NCI-H526 (cell line): ENCODE measurements at places on chromosomes 3 and 15.

- DNase-seq, result no peak
Measured at GRCh38 chr3:144341471-144341870, 369.8 kb downstream of the DIPK2A start.

DNA sequence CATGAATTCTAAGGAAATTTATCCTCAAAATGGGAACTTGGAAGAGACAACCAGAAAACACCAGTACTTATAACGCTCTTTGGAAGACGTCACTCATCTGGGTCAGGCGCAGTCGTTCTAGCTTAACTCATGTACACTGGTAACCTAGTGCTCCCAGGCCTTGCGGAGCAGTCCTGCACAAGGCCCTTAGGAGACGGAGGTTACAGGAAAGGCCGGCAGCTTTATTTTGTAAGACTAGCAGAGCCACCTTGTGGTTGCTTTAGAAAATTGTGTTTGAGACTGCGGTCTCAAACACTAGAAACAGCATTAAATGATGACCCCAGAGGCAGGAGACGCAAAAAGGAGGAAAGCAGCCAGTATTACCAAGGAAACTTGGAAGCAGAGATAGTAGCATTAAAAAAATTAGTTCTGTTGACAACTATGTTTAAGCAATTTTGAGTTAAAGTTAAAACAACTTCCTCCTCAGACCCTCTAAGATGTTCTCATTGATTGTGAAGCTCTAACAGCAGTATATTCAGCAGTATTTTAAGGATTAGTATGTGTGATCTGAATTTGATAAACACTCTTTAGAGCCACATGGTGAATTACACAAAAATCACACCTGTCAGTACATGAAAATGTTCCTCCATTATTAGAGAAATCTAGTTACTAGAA lies 141.9 kb upstream of the C2CD4B start:
- peak; percentile 87 for DNase-seq

DNA sequence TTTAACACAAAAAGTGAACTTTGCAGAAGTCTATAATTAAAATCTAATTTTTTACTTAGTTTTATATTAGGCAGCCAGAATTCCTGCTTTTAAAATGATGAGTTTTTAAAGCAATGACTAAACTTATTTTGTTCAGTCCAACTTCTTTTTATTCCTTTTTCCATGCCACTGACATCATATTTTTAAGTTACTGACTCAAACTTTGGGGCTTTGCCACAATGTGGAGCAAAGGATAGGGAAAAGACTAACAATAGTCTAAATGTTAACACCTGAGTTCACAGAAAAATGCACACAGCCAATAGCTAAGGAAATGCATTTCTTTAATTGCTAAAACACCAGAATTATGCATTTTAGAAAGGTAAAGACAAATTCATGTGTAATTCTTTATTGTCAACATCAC lies 647.6 kb upstream of the DPPA4 start:
- DNase-seq, result no peak

GRCh38 chr3:146115619-146116018 lies 45.4 kb downstream of the PLOD2 start:
- DNase-seq, result no peak

GRCh38 chr15:65402961-65403360 lies 19.8 kb downstream of the IGDCC4 start:
- DNase-seq, result no peak

DNA sequence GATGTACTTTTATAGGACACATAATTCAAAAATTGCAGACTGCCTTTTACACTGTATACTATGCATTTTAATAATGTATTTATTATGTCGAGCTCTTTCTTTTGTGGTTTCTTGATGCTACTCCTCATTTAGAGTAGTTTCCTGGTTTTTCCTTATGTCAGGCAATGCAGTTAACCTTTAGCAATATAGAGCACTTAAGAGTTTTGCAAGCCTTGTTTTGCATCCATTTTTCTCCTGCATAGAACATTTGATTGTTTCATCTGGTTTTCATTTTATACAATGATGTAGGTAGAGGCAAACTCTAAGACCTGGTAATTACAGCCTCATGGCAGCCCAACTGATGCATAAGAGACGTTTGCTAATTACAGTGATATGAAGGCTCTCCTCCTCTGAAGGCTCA lies 86.3 kb downstream of the PDZRN3 start:
- no peak for DNase-seq

DNA sequence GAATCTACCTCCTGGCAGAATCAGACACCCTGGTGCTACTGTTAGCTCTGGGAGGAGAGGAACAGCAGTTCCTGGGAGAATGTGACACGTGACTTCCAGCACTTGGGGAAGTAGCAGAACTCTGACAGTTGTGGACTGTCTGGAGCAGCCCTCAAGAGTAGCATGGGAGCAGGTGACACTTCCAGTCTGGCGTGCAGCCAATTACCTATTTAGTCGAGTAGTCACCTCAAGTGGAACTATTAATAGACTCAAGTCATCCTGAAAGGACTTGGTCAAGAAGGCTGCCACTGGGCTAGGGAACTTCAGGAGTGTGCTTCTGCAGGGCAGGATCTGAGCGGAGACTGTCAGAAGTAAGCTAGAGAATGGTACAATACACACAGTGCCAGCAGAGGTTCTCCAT lies 62.3 kb downstream of the MTHFS start:
- no peak for DNase-seq

DNA sequence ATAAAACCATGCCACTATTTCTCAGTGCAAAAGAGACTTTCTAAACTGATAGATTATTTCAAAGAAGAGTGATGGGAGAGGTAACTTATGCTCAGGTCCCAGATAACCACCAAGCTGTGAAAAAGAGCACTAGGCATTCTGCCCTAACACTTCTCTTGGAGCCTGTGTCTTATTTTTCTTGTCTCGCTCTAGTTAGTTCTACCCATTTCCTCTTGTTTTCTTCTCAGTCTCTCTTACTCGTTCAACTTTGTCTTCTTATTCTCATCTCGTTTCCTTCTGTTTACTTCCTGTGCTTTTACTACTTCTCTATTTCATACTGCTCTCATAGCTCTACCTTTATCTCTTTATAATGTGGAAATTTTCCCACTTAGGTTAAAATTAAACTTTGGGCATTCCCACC lies 91.8 kb upstream of the CGNL1 start:
- DNase-seq, result no peak

DNA sequence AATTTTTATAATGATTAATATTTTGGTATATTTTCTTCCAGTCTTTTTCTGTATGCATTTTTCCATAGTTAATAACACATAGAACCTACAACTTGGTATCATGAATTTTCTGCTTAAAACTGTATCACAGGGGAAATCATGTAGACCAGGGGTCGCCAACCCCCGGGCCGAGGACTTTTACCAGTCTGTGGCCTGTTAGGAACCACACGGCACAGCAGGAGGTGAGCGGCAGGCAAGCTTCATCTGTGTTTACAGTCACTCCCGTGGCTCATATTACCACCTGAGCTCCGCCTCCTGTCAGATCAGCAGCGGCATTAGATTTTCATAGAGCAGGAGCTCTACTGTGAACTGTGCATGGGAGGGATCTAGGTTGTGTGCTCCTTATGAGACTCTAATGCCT lies 54.7 kb downstream of the RPL22L1 start:
- DNase-seq, result peak; percentile 80

GRCh38 chr15:68789534-68790241 lies 31.0 kb downstream of the ANP32A start:
- no peak for DNase-seq

- no peak for DNase-seq
Measured at GRCh38 chr3:36895496-36896409, 49.1 kb downstream of the TRANK1 start.

DNA sequence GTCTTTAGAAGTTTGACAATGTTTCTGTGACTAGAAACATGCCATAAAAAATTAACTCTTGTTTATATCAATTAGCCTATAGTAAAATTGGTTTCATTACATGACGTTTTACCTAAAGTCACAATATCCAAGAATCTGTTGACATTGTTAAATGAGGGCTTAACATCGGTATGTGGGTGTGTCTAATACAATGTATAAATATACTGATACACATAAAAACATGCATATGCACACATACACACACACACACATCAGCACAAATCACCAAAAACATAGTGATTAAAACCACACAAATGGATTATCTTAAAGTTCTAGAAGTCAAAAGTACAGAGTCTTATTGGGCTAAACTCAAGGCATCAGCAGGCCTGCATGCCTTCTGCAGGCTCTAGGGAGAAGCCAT lies 456.7 kb downstream of the NTRK3 start:
- DNase-seq, result no peak

DNA sequence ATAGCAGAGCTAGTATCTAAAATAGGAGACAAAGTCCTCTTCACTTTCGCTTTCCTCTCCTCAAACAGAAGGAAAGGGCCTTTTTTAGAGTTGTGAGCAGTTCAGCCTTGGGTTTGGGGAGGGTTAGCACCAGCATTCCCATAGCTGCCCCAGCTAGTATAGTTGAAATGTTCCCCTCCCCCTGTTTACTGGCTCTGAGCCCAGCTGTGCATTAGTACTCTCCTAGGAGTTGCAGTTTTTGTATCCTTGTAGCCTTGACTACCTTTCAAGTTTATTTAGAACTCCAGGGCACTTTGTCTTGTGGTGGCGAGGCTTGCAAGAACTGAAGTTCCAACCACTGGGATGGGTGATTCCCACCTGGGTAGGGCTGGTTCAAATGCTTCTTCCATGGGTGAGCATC lies 245.1 kb upstream of the NAALADL2 start:
- no peak for DNase-seq

GRCh38 chr3:11304175-11304574 lies 32.0 kb downstream of the ATG7 start:
- DNase-seq, result no peak

GRCh38 chr3:109125902-109126301 lies 8.0 kb upstream of the MORC1 start:
- no peak for DNase-seq

DNA sequence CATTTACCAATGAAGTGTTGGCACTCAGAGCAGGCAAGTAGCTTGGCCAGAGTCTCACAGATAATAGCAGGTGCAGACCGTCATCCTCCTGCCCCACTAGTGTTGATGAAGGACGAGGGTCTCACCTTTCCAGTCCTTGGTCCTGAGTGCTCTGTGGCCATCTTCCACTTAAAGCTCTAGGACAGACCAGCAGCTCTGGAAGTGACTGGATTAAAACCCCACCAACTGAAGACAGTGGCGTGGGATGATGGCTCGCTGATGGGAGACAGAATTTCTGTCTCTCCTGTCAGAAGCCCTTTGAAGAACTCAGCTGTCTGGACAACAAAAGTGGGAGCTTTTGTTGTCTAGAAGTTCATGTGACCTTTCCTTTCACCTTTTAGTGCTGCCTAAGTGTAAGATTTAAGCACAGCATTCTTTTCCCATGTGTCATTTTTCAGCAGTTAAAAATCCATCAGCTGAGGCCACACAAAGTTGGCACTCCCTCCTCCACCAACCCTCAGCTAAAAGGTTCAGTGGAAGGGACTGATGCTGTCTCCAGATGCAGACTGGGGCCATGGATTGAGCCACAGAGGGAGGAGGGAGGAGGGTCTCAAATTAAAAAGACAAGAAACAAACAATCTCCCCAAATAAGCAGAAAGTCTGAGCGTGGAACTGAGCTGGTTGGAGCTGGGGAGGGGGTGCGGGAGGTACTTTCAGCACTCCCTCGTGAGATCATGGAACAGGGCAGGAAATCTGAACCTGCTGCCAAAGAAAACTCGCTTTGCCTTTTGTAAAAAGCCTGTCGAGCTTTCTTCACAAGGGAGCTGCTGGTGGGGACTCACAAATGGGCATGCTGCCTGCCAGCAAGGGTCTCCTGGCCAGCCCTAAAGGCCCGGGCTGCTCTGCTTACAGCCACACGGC lies 148.5 kb upstream of the CTDSPL start:
- DNase-seq, result no peak

DNA sequence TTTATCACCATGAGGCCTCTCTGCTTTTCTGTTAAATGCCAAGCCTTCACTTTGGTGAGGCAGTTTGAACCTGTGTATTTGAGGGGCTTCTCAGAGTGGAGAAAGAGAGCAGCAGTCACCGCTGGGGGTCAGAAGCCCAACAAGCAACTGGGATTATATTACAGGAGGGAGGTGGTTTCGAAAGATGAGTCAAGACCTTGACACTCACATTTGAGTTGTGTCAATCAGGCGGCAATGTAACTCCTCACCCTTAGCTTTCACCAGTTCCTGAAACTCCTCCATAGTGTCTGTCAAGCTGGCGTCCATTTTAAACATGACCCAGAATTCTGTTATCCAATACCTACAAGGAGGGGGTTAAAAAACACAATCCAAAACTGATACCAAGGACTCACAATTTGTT lies 46.5 kb downstream of the RASGRP1 start:
- no peak for DNase-seq

- DNase-seq, result peak; percentile 75
Measured at GRCh38 chr15:66566963-66567531, 1.2 kb upstream of the LCTL start.

- DNase-seq, result no peak
Measured at GRCh38 chr3:172153335-172153861, 114.0 kb downstream of the FNDC3B start.

- peak; percentile 10 for DNase-seq
Measured at GRCh38 chr15:77418391-77418965, 1.4 kb downstream of the PEAK1 start.

DNA sequence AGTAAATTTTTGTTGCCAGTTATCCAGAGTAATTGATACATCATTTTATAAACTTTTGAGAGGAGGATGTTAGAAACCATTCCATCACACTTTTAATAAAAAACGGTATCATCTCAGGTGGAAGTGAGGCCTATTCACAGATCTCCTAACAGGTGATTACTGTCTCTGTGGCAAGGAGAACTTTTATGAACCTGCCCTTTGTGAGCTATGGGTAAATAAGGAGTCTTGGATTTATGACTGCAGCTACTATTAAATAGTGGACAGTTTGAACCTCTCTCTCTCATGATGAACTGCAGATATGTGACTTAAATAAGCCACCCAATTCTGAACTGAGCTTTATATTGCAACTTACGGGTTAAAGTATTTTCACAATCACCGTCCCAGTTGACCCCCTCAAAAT lies 45.7 kb downstream of the ZFAND6 start:
- DNase-seq, result no peak

DNA sequence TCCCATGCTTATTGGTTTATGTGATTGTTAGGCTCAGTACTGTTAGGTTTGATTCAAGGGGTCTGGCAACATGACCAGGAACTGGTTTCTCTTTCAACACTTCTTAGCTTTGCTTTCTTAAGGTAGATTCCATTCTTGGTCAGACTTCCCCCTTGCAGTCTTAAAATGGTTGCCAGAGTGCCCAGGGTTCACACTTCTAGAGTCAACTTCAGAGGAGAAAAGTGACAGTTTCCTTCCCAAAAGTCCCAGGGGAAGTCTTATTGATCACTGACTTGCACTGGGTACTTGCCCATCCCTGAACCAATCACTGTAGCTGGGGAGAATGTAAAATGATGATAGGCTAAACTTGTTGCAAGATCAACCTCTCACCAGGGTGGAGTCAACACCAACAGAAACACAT lies 14.1 kb downstream of the MGLL start:
- no peak for DNase-seq

- no peak for DNase-seq
Measured at GRCh38 chr3:19139863-19140262, 8.4 kb upstream of the KCNH8 start.

- no peak for DNase-seq
Measured at GRCh38 chr15:76223521-76223920, 87.7 kb downstream of the ETFA start.
